Lung (tissue), 17 donors: ENCODE measurements at places on chromosomes 6 and 20. TPM values are rescaled to one million over a fixed set of nuclear protein-coding genes. Genes with fewer than 3 reads are reported as not detected.

DNA sequence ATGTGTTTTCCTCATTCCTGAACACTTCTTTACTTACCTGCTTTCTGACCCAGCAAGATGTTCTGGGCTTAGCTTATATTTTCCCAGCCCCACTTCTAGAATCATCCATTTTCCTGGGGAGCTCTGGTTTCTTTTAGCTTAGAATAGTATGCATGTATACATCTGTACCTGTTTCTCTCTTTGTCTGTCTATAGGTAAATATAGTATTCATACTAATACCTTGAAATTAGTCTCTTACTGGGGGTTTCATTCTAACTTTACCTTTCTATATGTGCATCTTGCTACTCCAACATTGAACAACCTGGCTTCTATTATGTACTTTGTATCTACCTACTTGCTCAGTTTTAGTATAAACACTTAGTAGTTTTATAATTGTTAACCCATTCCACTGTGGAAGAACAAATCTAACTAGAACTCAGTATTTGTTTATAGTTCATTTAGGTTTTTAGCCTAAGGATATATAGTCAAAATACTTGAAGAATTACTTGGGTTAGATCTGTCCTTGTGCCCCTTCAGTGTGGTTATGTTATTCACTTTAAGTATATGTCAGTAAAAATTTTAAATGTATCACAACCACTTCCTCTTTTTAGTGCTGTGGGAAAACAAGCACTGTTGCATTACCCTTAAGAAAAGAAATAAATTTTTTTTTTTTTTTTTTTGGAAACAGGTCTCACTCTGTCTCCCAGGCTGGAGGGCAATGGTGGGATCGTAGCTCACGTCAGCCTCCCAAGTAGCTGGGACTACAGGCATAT, 54.0 kb downstream of the ASXL1 start:
- peaks cover 7% of the 10 kb centered on the region for H3K36me3 ChIP-seq
- no peak overlapping the region for H3K27ac ChIP-seq
- H3K4me3 ChIP-seq: no peak overlapping the region
- DNase-seq: no peak
- no peaks in the 10 kb centered on the region for H3K4me1 ChIP-seq
- no peaks in the 10 kb centered on the region for H3K27me3 ChIP-seq

DNA sequence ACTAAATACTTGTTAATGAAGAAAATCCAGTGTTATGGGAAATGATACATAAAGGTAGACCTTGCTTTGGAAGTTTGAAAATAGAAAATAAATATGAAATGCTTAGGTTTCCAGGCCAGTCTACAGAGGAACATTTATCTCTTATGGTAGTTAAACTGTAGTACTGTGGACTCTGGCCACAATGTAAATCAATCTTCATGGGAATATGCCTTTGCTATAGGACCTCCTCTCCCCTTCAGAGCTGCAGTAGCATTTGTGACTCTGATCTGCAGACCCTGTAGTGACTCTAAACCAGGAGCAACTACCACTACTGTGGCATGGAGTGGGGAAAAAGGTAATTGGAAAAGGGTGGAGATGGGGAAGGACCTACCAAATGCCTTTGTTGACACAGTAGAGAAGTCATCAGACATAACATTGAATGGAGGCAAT, 4.5 kb downstream of the HSPA1A start:
- no peak for DNase-seq
- no peaks in the 10 kb centered on the region for H3K36me3 ChIP-seq
- H3K27me3 ChIP-seq: no peaks in the 10 kb centered on the region
- H3K4me1 ChIP-seq: peaks cover 18% of the 10 kb centered on the region

DNA sequence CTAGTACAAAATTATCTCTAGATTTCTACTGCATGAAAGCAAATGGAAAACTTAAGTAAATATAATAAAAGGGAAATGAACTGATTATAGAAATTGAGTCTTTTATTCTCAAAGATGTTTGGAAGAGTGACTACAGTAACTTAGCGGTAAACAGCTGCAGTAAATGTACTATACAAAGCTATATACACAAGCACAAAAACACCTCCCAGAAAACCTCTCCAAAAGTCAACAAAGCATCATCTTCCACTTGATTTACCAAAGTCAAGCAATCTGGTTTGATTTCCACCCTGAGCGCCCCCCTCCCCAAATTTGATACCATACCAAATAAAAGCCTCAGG, 142.1 kb upstream of the SHLD1 start:
- peaks cover 3% of the 10 kb centered on the region for H3K36me3 ChIP-seq
- no peak overlapping the region for H3K4me3 ChIP-seq
- H3K27ac ChIP-seq: peak overlapping the region; percentile 56
- DNase-seq: no peak
- H3K4me1 ChIP-seq: no peaks in the 10 kb centered on the region

Gene PET117
- 13.5 TPM for polyA plus RNA-seq

Gene CLPSL2
- polyA plus RNA-seq: not detected

DNA sequence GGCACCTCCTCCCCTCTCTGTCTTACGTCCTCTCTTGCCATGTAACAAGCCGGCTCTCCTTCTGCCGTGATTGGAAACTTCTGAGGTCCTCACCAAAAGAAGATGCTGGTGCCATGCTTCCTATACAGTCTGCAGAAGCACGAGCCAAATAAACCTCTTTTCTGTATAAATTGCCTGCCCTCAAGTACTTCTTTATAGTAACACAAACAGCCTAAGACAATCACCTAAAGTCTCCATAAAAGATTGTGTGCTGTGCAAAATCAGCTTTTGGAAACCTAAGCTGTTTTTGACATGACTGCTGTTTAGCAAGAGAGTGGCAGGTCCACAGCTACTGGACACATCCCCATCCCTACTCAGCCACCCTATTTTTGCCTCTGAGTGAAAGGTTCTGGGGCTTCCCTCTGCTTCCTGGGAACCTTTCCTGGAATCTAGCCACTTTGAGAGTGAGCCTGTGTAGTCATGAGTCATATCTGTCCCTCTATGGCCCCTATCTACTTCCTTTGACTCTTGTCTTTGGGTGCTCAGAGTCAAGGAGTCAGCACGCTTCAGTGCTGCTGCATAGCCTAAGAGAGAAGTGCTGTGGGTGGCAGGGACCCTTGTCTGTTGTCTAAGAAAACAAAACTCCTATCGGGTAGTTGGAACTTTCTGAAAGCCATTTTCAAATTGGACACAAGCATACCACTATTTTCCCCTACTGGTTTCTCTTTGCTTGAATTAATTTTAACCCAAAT, 110.0 kb downstream of the PPP1R14C start:
- no peak for DNase-seq
- H3K36me3 ChIP-seq: no peaks in the 10 kb centered on the region
- H3K27me3 ChIP-seq: peaks cover 2% of the 10 kb centered on the region
- no peak overlapping the region for H3K27ac ChIP-seq
- no peak overlapping the region for H3K4me3 ChIP-seq
- H3K4me1 ChIP-seq: peaks cover 16% of the 10 kb centered on the region

GRCh38 chr6:99434702-99435530, 9.8 kb upstream of the PNISR start:
- DNase-seq: no peak
- no peaks in the 10 kb centered on the region for H3K4me1 ChIP-seq
- H3K4me3 ChIP-seq: no peak overlapping the region
- H3K27me3 ChIP-seq: no peaks in the 10 kb centered on the region
- no peak overlapping the region for H3K27ac ChIP-seq

DNA sequence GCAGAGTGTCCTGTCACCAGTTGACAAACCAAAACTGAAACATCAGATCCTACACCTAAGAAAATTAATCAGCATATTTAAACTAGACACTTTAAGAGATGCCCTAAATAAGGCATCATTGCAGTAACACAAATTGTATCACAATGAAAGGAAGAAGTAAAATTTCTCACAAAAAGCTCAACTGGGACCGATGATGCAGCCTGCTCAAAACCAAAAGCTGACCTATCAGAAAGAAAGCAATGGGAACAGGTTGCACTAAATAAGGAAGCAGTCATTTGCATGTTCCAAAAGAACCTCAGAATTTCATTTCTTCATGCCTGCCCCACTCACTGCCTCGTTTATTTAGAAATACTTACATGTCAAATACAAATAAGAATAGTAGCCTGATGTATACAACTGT, 12.1 kb downstream of the HIVEP2 start:
- H3K4me1 ChIP-seq: no peaks in the 10 kb centered on the region
- no peak for DNase-seq
- no peaks in the 10 kb centered on the region for H3K36me3 ChIP-seq
- H3K4me3 ChIP-seq: no peak overlapping the region
- H3K27ac ChIP-seq: no peak overlapping the region

DNA sequence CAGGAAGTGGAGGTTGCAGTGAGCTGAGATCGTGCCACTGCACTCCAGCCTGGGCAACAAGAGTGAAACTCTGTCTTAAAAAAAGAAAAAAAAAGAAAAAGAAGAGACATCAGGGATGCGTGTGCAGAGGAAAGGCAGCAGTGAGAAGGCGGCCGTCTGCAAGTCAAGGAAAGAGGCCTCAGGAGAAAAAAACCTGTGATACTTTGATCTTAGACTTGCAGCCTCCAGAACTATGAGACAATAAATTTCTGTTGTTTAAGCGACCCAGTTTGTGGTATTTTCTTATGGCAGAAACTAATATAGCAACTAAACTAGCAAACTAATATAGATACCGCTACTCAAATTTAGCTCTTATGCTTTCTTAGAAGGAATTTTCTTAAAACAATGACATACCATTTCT, 36.1 kb downstream of the FGD2 start:
- no peaks in the 10 kb centered on the region for H3K4me1 ChIP-seq
- no peaks in the 10 kb centered on the region for H3K27me3 ChIP-seq
- no peak overlapping the region for H3K27ac ChIP-seq
- no peaks in the 10 kb centered on the region for H3K36me3 ChIP-seq

- DNase-seq: no peak
- H3K4me3 ChIP-seq: no peak overlapping the region
- no peaks in the 10 kb centered on the region for H3K36me3 ChIP-seq
Measured at GRCh38 chr6:168537540-168537884, 96.5 kb downstream of the SMOC2 start.

GRCh38 chr6:111736005-111736608, 130.4 kb upstream of the TRAF3IP2 start:
- H3K4me3 ChIP-seq: no peak overlapping the region
- H3K27me3 ChIP-seq: no peaks in the 10 kb centered on the region
- no peak for DNase-seq
- H3K36me3 ChIP-seq: no peaks in the 10 kb centered on the region

GRCh38 chr20:22807045-22807444, 222.7 kb upstream of the FOXA2 start:
- no peak overlapping the region for H3K27ac ChIP-seq
- H3K27me3 ChIP-seq: no peaks in the 10 kb centered on the region
- H3K4me1 ChIP-seq: peaks cover 17% of the 10 kb centered on the region
- H3K36me3 ChIP-seq: no peaks in the 10 kb centered on the region
- H3K4me3 ChIP-seq: no peak overlapping the region

Gene OR11A1
- polyA plus RNA-seq: not detected
